ENCODE measurements at places on chromosomes 16 and 17.
A peak's percentile ranks its signal among the peaks of the same experiment; 100 is the strongest.

- DNase-seq: no peak
Observed at GRCh38 chr16:30368122-30368791, 2.0 kb downstream of the TBC1D10B start.

GRCh38 chr17:77140878-77141767 is at the start of gene SEC14L1:
TSS of gene SEC14L1 (plus strand) at chr17:77140969. CDS start at chr17:77143597, 2,628 bp downstream.
- DNase-seq: peak; percentile 50

DNA sequence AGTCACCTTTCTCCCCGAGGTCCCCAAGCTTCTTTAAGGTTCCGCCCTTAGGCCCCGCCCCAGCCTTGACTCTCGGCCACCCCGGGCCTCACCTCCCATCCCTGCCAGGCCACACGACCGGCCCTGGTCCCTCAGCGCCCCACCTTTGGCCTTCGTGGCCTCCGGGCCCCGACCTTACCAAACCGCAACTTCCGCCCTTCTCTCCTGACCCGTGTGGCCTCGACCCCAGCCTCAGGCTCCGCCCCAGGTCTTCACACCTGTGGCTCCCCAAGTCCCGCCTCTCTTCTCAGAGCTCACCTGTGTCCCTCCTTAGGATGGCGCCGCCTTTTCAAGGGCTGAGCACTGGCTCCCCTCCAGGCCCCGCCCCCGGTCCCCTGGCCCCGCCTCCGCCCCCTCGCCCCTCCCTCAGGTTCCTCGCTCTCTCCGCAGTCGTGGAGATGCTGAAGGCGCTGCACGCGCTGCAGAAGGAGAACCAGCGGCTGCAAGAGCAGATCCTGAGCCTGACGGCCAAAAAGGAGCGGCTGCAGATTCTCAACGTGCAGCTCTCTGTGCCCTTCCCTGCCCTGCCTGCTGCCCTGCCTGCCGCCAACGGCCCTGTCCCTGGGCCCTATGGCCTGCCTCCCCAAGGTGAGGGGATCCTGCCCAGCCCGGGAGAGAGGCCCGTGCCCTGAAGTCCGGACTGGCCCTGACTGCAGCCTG is 10.0 kb upstream of the CISD3 start:
- DNase-seq: peak; percentile 85

- peak; percentile 42 for DNase-seq
Observed at GRCh38 chr17:1561420-1562175, 994 bp downstream of the PITPNA start.

DNA sequence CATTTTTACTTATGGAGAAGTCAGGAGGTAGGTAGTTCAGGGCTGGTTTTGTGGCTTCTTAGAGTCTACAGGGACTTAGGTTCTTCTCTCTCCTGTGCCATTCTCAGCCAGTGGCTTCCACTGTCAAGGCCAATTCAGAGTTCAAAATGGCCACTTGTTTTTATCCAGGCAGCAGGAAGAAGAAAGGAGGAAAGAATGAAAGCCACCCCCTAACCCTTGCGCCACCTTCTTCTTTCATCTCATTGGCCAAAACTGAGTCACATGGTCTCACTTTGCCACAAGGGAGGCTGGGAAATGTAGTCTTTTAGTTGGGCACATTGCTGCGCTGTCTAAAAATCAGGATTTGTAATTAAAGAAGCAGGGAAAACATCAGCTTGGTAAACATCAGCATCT is 60.8 kb upstream of the MED9 start:
- peak; percentile 36 for DNase-seq

DNA sequence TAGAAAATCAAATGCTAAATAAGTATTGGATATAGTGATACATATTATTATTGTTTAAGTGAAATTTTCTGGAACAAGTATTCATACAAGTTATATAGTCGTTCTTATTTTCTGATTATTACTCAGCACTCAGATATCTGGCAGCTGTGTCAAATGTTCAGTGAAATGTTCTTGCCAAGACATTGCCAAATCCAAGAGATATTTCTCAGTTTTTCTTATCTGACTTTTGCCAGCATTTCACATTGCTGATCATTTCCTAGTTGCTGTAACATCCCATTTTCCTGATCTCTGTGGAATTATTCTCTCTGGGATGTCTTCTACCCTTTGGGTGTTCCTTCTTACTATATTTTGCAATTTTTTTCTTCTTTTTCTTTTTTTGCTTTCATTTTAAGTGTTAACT is 262.3 kb downstream of the KIF2B start:
- no peak for DNase-seq

DNA sequence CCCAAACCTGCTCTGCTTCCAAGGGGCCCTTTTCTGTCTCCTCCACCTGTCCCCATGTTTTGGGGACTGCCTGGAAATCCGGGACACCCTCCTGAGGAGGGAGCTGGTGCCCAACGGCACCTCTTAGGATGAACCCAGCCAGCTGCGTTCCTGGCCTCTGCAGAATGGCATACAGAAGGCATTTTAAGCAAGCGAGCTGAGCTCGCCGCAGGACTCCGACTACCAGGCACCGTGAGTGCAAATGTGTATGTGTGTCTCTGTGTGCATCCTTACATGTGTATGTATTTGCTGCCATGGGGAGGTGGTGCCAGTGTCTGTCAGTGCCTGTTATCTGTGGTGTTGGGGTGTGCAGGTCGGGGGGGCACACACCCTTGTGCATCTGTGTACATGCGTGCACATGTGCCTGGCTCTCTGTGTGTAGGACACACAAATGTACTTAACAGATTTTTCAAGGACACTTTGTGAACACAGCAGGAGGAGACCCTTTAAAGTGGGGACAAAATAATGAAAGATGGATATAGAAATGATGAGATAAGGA is 39.3 kb downstream of the ABAT start:
- DNase-seq: no peak

DNA sequence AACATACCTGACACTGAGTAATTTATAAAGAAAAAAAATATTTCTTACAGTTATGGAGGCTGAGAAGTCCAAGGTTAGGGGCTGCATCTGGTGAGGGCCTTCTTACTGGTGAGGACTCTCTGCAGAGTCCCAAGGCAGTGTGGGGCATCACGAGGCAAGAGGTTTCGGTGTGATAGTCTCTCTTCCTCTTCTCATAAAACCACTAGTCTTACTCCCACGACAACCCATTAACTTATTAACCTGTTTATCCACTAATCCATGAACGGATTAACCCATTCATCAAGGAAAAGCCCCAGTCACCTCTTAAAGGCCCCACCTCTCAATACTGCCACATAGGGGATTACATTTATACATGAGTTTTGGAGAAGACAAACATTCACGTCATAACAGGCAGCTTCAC is 20.1 kb downstream of the CIITA start:
- DNase-seq: no peak

- DNase-seq: no peak
Observed at GRCh38 chr17:50144845-50145531, 5.5 kb downstream of the PPP1R9B start.

GRCh38 chr16:49369651-49370611 is 3.7 kb upstream of the C16orf78 start:
- no peak for DNase-seq

DNA sequence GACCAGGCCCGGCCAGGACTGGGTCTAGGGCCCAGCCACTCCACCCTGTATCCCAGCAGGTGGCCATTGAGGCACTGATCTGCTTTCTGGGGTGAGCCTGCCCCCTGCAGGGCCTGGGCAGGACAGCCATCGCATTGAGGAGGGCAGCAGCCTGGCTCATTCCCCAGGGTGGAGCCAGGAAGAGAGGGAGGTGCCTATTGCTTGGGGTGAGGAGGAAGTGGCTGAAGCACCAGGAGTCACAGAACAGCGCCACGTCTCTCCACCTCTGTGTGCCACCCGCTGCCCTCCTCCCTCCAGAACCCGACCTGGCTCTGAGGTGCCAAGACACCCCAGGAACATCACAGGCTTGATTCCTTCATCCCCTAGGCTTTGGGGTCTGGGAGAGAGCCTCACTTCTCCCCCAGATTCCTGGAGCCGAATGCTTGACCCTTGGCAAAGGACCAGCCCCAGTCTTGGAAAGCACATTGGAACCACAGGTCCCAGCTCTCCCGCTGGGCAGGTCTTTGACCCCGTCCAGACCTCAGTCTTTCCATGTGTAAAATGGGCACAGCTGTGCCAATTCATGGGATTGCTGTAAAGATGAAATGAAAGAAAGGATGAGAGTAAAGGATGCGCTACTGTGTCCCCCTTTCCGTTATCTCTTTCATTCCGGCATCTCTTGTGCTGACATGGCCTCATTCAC is 7.2 kb upstream of the KRT36 start:
- peak; percentile 81 for DNase-seq

DNA sequence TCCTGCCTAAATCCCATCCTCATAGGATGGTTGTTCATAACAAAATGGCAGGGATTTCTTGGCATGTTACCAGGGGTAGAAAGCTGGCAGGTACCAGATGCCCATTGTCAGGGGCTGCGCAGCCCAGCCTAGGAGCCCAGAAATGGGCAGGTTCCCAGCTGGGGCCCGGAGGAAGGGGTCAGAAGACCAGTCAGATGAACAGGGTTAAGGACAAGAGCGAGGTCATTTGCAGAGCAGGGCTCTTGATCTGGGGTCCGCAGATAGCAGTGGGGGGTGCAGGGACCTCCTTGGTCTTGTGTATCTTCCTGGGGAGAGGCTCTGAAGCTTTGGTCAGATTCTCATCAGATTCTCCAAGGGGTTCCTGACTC is 52.3 kb upstream of the CDC42EP4 start:
- no peak for DNase-seq

DNA sequence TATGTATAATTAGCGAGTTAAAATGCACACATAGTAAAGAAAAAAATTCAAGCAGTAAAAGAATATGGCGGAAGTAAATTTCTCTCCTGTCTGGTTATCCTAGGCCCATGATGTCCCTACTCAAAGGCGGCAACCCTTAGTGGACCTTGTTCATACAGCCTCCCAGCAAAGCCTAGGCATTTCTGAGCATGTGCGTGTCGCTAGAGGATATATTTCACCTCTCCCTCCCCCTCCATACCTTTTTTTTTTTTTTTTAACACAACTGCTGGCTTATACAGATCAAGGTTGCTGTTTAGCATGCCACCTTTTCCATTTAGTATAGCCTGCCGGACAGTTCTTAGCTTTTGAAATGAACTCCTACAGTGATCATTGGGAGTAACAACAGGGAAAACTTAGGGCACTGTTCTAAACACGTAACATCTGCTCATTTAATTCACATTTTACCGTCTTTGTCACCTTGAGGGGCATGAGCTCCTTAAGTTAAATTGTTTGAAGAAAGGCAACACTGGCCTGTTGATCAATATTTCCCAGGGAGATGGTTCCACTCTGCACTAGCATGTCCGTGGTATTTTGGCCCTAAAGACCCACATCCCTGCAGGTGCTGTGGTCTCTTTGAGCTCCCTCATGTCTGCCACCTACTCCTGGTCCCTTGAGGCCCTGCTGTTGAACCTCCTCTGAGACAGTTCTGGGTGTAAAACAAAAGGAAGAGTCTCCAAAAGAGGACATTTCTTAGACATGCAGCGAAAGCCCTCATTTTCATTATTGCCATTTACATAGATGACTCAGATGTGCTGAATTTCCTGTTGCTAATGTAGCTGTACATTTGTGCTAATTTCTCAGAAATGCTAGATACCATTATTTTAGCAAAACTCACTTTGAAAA is 4.1 kb upstream of the TNFRSF13B start:
- DNase-seq: no peak

- no peak for DNase-seq
Observed at GRCh38 chr17:50141745-50142110, 8.7 kb downstream of the PPP1R9B start.

- no peak for DNase-seq
Observed at GRCh38 chr17:52026075-52026474, 132.4 kb downstream of the CA10 start.

DNA sequence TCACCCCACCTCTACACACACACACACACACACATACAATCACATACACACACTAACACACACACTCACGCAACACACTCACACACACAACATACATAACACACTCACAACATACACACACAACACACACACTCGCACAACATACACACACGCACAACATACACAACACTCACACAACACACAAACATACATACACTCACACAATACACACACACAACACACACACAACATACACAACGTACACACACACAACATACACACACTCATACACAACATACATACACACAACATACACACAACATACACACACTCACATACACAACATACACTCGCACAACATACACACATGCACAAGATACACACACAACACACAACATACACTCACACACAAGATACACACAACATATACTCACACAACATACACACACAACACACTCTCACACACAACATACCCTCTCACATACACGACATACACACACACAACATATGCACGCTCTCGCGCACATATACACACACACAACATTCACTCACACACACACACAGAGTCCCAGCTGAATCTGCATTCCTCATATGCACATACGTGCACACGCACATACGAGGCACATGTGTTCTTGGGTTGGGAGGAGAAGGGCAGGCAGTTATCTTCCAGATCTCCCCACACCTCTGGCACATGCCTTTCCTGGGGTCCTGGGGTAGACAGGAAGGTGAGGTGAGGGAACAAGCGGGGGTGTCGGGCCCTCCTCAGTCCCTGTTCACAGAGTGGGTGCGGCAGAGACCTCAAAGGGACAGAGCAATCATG is 1.1 kb downstream of the ASGR2 start:
- no peak for DNase-seq

GRCh38 chr17:51059781-51060180 is 60.9 kb downstream of the SPAG9 start:
- DNase-seq: no peak

- no peak for DNase-seq
Observed at GRCh38 chr17:76196675-76197074, 43.6 kb downstream of the RNF157 start.

DNA sequence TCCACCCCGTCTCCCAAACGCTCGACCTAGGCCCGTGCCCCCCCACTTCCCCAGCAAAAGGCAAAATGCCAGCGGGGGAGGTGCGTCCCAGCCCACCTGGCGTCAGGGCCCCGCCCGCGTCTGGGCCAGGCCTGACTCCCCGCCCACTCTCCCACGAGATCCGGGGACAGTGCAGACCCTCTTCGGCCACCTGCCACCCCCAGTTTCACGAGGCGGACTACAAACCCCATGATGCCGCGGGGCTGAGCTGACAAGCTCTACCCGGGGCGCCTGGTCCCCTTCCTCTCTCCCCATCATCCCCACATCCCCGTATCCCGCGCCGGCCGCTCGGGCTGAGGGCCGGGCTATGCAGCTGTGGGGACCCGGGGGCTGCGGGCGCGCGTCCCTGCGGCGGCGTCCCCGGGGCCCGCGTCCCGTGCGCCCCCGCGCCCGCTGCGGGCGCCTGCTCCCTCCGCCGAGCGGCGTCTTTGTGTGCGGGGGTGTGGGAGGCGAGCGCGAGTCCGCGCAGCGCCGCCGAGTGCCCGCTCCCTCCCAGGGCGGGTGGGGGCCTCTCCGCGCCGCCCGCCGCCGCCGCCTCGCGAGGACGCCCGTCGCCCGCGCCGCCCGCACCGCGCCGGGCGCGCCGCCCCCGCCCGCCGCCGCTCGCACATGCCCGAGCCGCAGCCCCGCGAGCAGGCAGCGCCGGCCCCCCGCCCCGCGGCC is at the start of gene ANKRD13B:
Gene ANKRD13B, plus strand, starts transcription at position 283 of the 702 bp plus-strand sequence. CDS start 490 bp downstream, outside the sequence.
- DNase-seq: peak; percentile 71

- no peak for DNase-seq
Observed at GRCh38 chr17:74490716-74491115, 24.3 kb downstream of the CD300A start.

GRCh38 chr17:19415806-19416775 is 5.1 kb downstream of the RNF112 start:
- DNase-seq: no peak

GRCh38 chr17:76810956-76811355 is 57.2 kb upstream of the MGAT5B start:
- DNase-seq: no peak
